ENCODE measurements at places on chromosomes 6 and 20.

DNA sequence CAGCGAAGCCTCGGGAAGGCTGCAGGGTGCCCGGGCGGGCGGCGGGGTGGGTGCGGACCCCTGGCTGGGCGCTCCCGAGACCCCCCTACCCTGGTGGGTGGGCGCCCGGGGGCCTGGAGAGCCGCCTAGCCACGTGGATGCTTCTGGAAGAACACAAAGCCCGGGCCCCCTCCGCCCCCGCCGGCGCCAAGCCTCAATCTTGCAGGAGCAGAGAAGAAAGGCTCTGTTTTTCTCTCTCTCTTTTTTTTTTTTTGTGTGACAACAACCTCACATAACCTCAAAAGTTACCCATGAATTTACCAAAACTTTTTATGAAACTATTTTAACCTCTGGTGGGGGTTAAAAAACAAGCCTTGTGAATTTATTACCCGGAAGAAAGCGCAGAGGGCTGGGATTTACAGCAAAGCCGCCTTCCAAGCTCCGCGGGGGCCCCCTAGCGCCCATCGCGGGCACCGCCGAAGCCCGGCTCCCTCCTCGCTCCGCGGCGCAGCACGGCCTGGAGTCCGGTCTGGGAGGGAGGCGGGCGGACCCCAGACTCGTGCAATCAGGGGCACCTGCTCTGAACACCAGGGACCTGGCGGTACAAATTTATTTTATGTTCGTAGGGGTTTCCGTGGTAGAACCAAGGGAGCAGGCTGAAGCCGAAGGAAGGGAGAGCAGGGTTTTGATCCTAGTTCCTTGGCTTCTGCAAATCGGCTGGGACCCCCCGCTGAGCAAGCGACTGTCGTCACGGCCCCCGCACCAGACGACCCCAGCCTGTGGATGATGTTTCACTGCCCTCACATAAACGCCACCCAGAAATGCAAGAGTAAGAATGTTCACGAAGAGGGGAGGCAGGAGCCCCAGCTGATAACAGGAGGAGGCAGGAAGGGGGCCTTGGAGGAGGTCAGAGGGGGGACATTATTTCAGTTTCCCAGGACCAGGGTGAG lies 58.9 kb downstream of the ZNF831 start:
- peak; percentile 77 for DNase-seq

GRCh38 chr6:14734052-14734415 lies 511.8 kb upstream of the JARID2 start:
- DNase-seq = no peak

DNA sequence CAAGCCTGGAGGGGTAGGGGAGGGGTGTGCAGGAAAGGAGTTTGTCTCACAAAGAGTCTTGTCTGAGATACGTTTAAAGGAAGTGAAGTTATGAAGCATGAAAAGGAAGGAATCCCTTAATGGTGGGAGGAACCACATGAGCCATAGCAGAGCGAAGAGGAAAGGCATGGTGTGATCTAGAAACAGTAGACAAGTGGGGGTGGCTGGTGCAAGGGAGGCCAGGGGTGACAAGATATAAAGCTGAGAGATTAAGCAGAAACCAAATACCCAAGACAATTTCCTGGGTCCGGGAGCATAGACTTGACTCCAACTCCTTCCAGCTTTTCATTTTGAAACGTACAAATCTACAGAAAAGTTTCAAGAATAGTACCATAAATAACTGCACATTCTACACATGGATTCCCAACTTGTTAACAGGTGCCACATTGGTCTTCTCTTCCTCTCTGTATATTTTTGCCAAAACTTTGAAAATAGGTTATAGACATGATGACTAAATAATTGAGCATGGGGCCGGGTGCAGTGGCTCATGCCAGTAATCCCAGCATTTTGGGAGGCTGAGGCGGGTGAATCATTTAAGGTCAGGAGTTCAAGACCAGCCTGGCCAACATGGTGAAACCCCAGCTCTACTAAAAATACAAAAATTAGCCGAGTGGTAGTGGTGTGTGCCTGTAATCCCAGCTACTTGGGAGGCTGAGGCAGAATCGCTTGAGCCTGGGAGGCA lies 211.6 kb downstream of the SLC24A3 start:
- DNase-seq = no peak

DNA sequence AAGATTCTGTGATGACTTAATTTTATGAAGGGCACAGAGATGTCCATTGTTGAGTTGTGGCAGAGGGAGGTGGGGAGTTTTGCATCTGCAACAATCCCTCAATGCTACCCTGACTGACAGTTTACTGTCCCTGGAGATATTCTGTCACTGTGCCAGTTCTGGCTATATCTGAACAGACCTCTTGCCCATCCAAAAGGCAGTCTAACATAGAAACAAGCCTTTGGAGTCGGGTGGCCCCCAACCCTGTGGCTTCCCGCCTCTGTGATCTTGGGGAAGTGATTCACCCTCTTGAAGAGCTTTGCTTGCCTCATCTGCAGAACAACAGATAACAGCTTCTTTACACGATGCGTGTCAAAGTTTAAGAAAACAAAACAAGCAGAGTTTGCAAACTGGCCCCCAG lies 3.8 kb upstream of the E2F1 start:
- DNase-seq = no peak

DNA sequence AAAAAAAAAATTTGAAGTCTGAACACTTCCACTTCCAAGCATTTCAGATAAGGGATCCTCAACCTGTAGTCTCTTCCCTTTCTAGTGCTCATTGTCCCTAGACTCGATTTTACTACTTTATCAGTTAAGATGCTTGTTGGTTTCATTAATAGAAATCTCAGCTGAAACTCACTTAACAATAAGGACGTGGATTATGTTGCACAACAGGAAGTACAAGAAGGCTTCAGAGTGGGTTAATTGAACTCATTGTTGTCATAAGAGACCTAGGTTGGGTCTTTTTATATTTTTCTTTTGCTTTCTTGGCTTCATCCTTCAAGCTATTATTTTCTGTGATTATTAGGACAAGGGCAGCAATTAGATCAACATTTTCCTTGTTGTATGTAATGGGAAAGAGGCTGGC lies 175.2 kb downstream of the CDKAL1 start:
- DNase-seq = no peak
